Effector CD4-positive, alpha-beta T cell (primary cell): ENCODE measurements at places on chromosomes 11 and 22.

DNA sequence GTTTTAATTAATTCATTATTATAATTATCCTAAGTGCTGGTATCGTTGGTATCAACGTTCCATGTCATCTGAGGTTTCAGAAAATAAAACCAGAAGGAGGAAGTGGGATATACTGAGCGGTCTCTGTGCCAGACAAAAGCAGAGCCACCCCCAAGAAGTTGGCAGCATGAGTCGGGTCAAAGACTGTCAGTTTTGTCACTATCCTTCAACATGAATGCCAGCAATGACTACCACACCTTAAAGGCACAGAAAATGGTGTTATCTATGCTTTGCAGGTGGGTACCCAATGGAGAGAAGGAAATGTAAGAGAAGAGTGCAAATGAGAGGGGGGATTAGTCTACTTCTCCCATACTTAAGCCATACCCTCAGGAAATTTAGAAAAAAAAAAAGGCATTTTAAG is 408.5 kb downstream of the OPCML start:
- no peak for DNase-seq

GRCh38 chr22:31343235-31344191 is 2.6 kb downstream of the PATZ1 start:
- DNase-seq, result no peak

DNA sequence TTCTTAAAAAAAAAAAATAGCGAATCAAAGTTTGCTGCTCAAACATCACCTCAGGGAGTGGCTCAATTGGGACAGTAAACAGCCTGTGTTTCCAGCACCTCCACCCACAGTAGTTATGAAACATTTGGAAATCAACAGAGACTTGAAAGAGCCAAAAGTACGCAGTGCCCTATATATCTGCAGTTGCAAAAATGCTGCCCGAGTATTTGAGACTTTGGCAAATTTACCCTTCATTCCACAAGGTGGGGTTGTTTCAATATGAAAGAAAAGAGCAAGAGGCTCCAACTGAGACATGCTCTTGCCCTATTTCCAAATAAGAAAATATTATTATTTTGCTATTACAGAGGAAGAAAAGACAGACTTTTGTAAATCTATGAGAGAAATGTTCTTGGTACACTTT is 851.1 kb upstream of the RAG2 start:
- no peak for DNase-seq

DNA sequence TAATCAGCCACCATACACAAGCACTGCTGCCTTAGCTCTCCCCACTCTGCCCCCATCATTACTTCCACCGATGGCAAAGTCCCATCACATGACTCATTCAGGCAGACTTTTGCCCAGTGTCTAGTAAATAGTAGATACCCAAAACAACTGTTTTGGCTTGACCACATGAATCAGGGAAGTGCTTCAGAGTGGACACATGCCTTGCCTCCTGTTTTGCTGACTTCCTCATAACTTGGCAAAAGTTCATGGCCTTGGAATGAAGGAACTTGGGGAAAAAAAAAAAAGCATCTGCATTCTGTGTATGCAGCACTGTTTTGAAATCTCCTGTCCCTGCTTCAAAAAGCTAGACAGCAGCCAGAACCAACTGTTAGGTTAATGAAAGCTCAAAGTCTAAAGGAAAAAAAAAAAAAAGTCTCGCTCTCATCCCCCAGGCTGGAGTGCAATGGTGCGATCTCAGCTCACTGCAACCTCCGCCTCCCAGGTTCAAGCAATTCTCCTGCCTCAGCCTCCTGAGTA is 335.3 kb downstream of the FAM181B start:
- DNase-seq, result no peak

DNA sequence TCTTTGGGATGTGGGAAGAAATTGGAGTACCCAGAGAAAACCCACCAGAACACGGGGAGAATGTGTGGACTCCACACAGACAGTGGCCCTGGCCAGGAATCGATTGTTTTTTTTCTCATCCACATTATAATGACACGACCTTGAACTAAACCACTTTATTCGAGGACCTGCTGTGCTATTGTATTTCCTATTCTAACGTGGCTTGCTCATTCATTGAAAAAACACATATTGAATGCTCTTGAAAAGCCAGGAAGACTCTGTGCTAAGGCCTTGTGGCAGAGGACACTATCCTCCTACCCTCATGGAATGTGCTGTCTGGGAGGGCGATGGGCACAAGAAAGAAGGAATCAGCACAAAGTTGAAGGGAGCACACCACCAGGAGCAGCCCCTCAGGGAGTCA is 9.1 kb upstream of the SREBF2 start:
- DNase-seq, result no peak
